NCI-H2081 (cell line): ENCODE measurements at places on chromosomes 2 and 18.

GRCh38 chr2:170685591-170685990 is 29.5 kb upstream of the SP5 start:
- no peak for DNase-seq

- DNase-seq: no peak
Observed at GRCh38 chr18:74252039-74252395, 39.7 kb downstream of the CYB5A start.

GRCh38 chr2:133498662-133499585 is 69.3 kb downstream of the NCKAP5 start:
- DNase-seq: no peak

GRCh38 chr2:213353419-213353818 is 69.2 kb downstream of the SPAG16 start:
- DNase-seq: no peak

DNA sequence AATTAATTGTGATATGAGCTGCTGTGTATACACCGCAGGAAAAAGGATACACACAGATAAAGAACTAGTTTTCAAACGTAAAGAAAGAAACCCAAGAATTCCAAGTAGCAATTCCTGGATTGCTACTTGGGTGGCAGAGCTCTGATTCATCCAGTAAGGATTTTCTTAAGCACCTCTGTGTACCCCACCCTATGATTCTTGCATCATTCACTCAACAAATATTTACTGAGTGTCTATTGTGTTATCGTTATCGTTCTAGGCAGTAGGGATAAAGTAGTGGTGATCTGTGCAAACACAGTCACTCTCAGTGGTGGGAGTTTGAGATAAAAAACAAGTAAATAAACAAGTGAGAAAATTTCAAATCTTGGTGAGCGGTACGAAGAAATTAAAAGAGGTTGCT is 4.9 kb upstream of the TMEM200C start:
- DNase-seq: no peak

DNA sequence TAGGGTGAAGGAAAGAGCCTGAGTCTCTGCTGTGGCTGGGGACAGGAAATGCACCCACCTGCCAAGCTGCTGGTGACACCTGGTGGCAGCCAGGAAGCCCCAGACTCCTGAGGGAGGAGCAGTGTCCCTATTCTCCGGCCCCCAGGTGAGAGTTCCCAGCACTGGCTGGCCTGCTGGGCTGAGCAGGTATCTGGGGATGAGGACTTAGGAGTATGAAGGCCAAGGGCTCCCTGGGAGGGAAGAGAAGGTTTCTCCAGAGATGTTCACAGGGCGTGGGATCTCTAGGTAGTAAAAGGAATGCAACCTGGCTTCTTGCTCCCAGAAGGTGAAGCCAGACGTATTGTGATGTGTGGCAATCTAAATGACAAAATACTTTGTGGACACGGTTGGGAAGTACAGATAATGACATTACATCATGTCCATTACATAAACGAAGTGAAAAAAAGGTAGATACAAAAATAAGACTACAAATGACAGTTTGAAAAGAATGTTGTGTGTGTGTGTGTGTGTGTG is 75.8 kb upstream of the SLC1A4 start:
- DNase-seq: peak; percentile 75

DNA sequence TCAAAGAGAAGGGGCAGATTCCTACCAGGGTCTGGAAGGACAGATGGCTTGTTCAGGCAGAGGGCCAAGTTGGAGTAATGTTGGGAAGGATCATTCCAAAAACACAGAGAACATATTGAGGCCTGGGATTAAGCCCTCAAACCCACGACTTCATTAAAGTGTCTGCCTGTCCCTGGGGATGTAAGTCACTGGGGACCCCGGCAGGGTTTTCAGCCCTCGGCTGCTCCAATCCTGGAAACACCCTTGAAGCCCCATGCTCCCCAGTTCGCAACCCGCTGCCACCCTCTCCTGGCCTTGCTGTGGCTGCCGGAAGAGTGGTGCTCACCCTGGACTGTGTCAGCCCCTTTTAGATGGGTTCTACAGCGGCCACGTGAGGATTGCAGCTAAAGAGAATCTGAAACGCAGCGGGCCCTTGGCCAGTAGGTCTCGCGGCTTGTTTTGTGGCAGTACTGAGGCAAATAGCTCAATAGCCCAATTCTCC is 79.9 kb downstream of the EPAS1 start:
- DNase-seq: no peak

DNA sequence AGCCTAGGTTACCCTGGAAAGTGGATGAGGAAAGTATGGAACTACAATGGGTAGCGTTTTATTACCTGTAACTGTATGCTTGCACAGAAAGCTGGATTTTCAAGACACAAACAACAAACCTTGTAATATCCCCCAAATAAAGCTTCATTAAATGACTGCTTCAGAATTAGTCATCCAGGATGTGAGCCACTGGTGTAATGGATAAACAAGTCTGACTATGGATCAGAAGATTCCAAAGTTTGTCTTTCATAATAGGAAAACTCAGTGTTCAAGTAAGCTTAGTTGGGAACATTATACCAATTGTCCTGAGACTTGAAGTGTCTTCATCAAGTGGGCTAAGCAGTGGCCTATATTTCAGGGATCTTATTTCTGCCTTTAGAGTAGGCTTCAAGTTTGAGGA is 518.8 kb downstream of the LRP1B start:
- DNase-seq: no peak

- no peak for DNase-seq
Observed at GRCh38 chr2:68771211-68771751, 36.7 kb downstream of the ARHGAP25 start.

GRCh38 chr2:143936848-143937722 is 582.8 kb downstream of the ZEB2 start:
- peak; percentile 31 for DNase-seq

DNA sequence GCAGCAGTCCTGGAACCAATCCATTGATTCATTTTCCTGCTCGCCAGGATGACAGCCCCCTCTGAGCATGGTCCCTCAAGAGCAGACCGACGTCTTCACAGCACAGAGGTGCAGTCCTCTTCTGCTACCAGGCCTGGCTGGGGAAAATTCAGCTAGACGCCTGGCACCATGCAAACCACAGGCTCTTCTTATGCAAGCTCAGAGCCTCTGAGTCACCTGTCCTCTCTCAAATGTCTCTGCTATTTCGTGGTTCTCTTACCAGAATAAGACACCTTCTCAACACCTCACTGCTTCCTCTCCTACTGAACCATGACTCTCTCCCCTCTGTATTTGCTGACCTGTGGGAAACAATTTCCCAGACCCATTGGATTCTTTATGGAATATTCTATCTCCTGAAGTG is 79.8 kb upstream of the CYRIA start:
- DNase-seq: no peak
